ENCODE measurements at places on chromosomes 6 and 20.

GRCh38 chr20:16459019-16459700, 114.1 kb downstream of the KIF16B start:
- no peak for DNase-seq

DNA sequence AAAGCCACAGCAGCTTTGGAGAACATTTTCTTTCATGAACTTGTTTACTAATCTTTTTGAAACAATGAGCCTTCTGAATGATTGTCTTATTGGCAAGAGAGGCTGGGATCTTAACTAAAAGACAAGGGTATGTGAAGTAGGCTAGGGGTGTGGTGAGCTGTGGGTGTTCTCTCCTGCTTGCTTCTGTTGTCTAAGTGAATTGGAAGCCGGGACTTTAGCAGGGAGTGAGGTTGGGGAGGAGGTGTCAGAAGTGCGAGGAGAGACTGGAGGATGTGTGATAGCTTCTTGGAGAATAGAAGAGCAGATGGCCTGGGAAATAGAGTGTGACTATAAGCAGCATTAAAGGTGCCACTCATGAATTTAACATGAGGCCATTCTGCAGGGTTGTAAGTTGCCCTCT, 562.8 kb downstream of the UTRN start:
- DNase-seq: no peak

DNA sequence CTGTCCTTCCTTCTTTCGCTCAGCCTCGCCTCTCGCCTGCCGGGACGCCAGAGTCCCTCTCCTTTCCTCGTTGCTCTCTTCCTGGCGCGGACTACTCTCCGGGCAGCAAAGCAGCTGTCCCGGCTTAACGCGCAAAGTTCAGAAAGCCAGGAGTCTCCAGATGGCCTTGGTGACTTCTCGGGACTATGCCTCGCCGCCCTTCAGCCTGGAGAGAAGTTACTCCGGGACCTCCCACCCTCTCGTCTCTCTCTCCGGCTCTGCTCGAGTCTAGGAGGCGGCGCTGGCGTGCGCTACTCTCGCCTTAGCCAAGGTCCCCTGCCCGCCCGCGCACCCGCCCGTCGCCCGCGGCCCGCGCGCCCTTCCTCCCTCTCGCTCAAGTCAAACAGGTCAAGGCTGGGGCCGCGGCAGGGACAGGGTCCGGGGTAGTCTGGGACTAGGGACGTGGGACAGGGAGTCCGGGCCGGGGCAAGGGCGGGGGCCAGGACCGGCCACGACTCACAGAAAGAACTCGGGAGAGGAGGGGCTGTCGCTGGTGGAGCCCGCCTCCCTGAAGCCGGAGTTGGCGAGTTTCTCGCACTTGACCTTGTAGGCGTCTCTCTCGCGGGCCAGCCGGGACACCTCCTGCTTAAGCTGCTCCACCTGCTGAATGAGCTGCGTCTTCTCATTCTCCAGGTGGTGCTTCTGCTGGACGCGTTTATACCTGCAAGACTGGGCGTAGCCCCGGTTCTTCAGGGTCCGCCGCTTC, 1.5 kb downstream of the MAFB start:
- DNase-seq: no peak

DNA sequence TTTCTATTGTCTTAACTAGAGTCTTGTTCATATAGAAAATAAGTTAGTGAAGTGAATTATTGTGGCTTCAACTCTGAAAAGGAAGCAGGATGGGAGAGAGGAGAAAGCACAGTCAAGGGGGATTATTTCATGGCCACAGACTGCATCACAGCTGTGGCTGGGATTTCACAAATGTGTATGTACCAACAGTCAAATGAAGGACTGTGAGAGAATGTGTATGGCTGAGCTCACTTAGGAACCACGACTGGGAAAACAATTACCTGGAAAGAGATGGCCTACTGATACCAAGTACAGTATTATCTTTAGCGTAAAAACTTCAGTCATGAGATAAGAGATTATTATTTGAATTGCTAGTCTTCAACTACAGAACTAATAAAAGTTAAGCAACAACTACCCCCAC, 54.9 kb downstream of the SESN1 start:
- no peak for DNase-seq

GRCh38 chr6:152313542-152314482, 323.4 kb downstream of the SYNE1 start:
- DNase-seq: no peak

GRCh38 chr6:160051390-160051789, 70.2 kb upstream of the SLC22A1 start:
- DNase-seq: no peak

GRCh38 chr6:118993358-118993757, 58.4 kb upstream of the MCM9 start:
- DNase-seq: no peak

DNA sequence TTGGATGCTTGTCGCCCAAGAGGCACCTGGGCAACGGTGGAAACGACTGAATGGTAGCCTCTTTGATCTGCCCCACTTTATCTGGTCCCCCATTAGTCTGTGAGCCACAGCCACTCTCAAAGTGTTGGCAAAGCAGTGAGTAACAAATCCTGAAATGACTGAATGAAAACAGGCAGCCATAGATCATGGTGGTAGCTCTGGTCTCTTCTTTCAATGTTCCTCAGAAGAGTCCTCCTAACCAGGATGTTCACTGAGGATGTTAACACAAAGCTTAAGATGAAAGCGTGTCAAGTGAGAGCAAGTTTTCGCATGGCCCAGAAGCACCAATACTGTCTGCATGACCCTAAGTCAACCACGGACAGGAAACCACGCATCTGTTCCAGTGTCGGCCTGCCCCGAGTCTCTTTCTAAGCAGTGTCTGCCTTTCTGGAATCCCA, 107.3 kb downstream of the IRF4 start:
- DNase-seq: peak; percentile 25

- no peak for DNase-seq
Measured at GRCh38 chr6:79261666-79262065, 27.2 kb upstream of the HMGN3 start.

GRCh38 chr20:63473555-63474449, 1.3 kb upstream of the KCNQ2 start:
- no peak for DNase-seq

- no peak for DNase-seq
Measured at GRCh38 chr20:51303731-51304670, 238.5 kb downstream of the NFATC2 start.

All from central memory CD4-positive, alpha-beta T cell (primary cell).